ENCODE measurements at places on chromosomes 12 and 14.

- no peak for DNase-seq
Measured at GRCh38 chr14:83994020-83994419, 1535.9 kb upstream of the FLRT2 start.

DNA sequence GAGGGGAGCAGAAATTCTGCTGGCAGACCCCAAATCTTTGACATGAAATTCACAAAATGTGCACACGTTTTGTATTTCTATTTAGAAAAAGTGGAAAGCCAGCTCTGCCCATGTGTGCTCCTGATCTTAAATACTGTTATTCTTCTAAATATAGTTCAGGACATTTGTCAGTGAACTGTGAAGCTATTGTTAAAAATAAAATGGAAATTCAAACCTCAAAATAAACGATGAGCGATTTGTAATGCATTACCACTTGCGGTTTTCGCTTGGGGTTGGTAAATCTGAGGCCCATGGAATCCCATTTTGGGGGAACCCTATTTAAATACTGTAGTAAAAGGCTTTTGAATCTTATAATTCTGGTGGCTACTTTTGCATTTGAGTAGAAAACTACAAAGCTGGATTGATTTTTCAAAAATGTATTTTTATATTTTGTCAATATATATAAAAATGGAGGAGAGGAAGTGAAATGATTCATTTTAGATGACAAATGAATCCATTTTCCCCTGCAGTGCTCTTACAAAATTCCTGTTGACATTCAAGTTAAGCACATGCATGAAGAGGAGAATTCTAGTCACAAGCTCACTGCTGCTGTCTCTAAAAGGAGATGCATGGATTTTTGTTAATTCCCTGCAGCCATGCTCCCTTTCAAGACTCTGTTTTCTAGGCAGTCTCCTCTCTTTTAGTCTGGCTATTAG, 47.1 kb downstream of the FLRT2 start:
- no peak for DNase-seq

- peak; percentile 69 for DNase-seq
Measured at GRCh38 chr14:89543425-89543790, 126.4 kb upstream of the FOXN3 start.

DNA sequence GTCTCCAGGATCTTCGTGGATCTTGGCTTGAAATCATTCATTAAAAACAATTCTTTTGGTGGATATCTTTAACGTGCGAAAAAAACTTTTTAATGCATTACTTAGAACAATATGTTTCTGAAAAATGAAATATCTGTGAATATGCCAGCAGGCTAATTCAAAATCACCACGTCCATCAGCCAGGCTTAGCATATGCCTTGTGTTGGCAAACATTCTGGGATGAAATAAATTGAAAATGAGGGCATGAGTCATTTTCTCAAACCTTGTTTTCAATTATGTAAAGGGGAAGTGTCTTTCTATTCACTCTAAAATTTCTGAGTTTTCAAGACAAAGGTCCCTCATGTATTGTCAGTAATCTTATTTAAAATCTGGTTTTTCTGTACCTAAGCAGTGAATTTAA, 393.9 kb downstream of the PAWR start:
- DNase-seq, result no peak

- DNase-seq, result no peak
Measured at GRCh38 chr14:68670359-68670715, 122.5 kb downstream of the ZFP36L1 start.

- DNase-seq, result no peak
Measured at GRCh38 chr14:29668201-29668600, 259.4 kb downstream of the PRKD1 start.

GRCh38 chr14:80211153-80212022, at the start of gene DIO2:
Gene DIO2, minus strand, starts transcription at chr14:80211504. Its CDS starts 32 bp downstream, at chr14:80211472.
- DNase-seq, result no peak

DNA sequence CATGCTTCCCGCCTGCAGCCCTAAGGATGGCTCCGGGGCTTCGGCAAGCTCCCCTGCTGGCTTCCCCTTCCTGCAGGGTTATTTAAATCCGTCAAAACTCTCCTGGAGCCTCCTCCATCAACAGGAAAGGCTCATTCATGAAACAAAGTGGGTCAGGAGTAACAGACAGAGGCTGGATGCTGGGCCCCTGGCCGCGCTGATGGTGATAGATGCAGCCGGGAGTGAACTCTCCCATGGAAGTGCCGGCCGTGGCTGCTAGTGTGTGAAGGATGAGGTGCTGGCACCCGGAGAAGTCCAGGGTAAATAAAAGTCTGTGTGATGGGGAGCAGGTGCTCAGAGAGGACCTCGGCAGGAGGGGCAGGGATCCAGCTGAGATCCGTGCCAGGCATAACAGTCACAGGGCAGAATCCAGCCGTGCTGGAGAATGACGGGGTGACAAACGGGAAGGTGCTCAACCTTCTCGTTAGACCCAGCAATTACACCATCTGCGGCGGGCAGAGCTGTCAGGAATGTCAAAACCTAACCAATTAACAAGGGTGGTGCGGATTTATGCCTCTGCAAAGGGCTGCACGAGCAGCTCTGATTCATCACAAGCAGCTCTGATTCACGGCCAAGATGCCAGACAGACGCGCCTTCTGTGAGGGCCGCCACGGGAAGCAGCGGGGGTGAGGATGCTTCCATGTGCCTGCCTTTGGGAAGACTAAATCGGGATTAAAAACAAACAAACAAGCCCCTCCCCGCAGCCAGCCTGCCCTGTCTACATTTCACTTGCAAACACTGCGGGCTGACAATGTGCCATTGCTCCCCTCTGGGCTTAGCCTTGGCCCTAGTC, 55.6 kb downstream of the SYNE3 start:
- no peak for DNase-seq

Data from ecto neural progenitor cell (in vitro differentiated cells).